T-helper 2 cell (primary cell): ENCODE measurements at places on chromosomes 7 and 10.

- no peak for DNase-seq
Observed at GRCh38 chr10:106565546-106565945, 599.0 kb downstream of the SORCS1 start.

DNA sequence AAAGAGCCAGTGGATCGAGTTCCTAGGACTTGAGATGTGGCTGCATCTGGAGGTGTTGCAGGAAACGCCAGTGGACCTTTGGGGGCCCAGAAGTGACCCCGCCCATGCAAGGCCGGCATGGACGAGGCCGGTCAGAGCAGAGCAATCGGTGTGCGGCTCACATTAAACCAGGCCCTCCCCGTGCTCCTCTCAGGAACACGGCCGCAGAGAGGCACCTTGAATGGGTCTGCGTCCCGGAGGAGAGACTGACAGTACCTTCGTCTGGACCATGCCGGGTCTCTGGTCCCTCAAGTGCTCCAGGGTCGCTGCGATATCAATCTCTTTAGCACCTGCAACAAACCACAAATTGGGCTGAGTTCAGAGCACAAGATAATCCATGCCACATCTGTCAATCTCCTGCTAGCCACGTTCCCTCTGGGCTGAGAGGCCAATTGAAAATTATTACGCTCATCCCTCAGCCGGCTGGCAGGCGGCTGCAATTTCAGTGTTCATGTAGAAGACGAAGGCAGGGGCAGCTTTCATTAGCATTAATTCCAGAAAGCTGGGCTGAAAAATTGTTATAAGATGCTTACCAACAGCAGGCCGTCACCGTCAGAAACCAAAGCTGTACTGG, 212.0 kb downstream of the DNAJB6 start:
- DNase-seq: no peak

GRCh38 chr7:84337429-84337828, 142.8 kb upstream of the SEMA3A start:
- no peak for DNase-seq

DNA sequence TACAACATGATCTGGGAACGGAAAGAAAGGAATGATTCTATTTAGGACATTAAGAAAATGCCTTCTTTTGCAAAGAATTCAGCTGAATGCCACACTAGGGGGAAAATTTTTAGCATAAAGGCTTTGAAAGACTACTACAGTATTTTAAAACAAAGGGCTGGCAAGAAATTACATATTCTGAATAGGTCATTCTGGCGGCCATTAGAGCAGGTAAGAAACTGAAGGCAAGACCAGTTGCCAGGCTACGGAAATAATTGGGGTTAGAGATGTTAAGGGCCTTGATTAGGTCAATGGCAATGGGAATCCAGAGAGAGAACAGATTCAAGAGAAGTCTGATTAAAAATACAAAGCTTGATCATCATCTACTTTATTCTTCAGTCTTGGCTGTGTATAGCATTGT, 3.8 kb upstream of the HECTD2 start:
- DNase-seq: no peak

- no peak for DNase-seq
Observed at GRCh38 chr7:150860291-150860977, 8.1 kb downstream of the AOC1 start.

GRCh38 chr7:150503581-150503980, 11.1 kb upstream of the GIMAP7 start:
- no peak for DNase-seq

GRCh38 chr10:81009296-81009695, 471.6 kb downstream of the SH2D4B start:
- no peak for DNase-seq
